ENCODE measurements at places on chromosomes 6 and 20.

DNA sequence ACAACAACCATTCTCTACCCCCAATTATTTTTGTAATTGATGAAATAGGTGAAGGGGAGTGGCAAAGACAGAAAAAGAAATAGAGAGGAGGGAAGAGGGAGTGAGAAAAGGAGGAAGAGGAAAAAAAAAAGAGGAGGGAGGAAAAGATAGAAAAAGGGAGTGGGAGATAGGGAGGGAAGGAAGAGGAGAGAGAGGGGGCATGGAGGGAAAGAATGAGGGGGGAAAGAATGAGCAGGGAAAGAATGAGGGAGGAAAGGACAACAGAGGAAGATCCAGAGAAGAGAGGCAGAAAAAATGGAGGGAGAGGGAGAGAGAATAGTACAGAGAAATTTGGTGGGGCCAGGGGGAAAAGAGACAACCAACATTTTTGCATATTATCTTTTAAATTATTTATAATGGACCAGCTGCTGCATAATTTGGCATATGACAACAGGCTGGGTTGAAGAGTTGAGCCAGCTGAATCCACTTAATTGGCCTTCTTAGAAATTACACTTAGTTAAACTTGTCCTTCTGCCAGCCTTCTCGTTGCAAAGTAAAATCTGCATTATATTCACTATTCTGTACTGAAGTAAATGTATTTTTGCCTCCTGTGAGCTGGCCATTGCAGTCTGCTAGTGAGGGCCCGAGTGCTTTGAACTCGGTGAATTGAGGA lies 101.0 kb downstream of the ARHGAP18 start:
- no peak for DNase-seq

DNA sequence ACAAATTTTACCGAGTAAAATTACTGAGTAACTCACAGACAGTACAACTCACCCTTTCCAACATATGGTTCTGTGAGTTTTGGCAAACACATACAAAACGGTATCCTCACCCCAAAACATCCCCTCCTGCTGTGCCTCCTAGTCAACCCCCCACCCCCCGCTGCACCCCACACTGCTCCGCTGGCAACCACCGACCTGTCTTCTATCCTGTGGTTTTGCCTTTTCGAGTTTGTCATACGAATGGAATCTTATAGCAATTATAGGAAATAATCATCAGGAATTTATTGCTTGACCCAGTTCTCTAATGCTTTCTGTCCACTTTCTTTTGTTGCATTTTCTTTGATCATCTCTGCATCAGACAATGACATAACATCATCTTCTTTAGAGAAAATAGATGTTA lies 312.3 kb downstream of the KIF16B start:
- no peak for DNase-seq

DNA sequence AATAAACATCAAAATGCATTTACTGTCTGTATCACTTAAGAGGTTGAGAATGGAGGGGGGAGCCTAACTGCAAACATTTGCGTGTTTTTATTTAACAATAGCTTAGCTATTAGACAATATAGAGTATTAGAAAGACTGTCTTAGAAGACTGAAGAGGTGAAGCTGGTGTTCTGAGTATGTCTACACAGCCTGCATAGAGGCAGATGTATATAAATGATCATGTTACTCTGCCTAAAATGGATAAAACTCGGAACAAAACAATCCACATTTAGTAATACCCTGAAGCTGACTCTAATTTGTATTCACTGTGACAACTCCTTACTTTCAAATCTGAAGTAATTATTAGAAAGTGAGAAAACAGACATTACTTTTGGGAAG lies 181.9 kb downstream of the GMPR start:
- no peak for DNase-seq

GRCh38 chr6:7241709-7242645 lies 71.0 kb downstream of the SSR1 start:
- no peak for DNase-seq

- no peak for DNase-seq
Observed at GRCh38 chr6:1215884-1216487, 95.9 kb upstream of the FOXQ1 start.

Measured in NCI-H1694 (cell line).